ENCODE measurements at places on chromosomes 2 and 18.

DNA sequence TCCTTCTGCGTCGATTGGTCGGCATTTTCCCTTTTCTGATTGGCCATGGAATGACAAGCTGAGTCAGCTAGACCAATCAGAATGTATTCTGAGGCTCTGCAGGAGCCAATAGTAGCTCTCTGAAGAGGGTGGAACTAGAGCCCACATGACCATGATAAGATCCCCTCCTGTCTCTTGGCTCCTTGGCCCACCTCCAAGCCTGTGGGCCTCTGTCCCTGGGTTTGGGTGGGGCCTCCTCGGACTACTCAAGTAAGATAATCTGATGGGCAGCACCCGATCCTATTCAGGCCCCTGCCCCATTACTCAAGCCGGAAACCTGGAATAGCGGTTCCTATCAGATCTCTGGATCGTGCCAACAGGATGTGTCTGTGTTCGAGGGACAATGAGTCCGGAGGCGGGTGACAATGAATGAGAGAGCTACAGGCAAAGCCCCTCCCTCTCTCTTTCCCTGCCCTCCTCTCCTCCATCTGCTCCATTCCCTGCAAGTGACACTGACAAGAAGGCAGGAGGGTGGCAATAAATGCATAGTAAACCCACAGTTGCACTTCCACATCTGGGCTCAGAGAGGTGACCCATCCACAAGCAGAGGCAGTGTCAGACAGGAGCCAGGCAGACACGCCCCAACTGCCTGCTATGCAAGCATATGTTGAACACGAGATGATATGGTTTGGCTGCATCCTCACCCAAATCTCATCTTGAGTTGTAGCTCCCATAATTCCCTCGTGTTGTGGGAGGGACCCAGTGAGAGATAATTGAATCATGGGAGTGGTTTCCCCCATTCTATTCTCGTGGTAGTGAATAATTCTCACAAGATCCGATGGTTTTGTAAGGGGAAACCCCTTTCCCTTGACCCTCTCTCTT lies 114.7 kb downstream of the TNS1 start:
- DNase-seq, result no peak

- DNase-seq, result no peak
These were observed 114.4 kb upstream of the CHRNA1 start for GRCh38 chr2:174878537-174879147.

GRCh38 chr18:45317948-45318640 lies 297.2 kb upstream of the SLC14A2 start:
- DNase-seq, result no peak

- no peak for DNase-seq
These were observed 88.6 kb downstream of the ZBTB7C start for GRCh38 chr18:48320639-48320945.

- DNase-seq, result no peak
These were observed 60.1 kb upstream of the TFCP2L1 start for GRCh38 chr2:121345101-121345500.

DNA sequence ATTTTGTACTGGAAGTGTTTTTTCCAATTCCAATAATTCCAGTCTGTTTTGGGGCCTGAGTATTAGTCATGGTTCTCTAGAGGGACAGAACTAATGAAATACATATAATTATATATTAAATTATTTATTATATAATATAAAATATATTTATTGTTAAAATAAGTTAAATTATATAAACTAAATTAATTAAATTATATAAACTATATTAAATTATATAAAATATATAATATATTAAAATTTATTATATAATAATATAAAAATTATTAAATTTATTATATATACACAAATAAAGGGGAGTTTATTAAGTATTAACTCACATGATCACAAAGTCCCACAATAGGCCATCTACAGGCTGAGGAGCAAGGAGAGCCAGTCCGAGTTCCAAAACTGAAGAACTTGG lies 253.4 kb upstream of the NETO1 start:
- DNase-seq, result no peak

- no peak for DNase-seq
These were observed 498.1 kb downstream of the SLC4A3 start for GRCh38 chr2:220125551-220125950.

- DNase-seq, result no peak
These were observed 90.5 kb downstream of the NDUFA10 start for GRCh38 chr2:239934571-239935171.

- DNase-seq, result no peak
These were observed 9.1 kb upstream of the CKAP2L start for GRCh38 chr2:112773556-112773955.

- DNase-seq, result no peak
These were observed 392.8 kb downstream of the TNS1 start for GRCh38 chr2:217609952-217610351.

DNA sequence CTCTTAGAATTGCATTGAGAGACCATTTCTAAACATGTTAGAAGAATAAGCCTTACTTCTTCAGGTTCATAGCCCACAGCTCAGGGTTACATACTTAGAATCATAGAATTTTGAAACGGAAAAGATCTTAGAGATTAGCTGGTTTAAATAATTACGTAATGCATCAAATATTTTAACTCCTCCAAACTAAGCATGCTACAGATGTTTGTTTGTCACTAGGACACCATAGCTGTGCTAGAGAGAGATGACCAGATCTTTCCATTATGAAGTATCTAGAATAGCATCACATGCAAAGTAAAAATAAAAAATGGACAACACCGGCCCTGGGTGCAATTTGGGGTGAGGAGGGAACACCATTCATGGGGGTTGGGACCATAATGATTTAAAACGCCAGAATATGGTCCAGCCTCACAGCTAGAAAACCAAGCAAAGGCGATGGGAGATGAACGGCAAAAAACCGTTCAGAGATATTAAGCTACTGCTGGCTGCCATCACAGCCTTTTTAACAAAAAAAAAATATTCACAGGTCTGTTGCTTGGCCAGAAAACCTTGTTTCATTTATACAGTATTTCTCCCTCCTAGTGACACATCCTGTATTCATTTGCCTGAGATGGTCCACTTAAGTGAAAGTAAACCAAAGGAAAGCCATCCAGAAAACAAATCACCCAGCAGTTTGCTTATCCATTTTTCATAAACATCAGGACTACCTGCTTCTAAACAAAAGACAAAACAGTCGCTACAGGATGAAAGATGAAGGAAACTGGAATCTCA lies 94.2 kb downstream of the EPHA4 start:
- no peak for DNase-seq

DNA sequence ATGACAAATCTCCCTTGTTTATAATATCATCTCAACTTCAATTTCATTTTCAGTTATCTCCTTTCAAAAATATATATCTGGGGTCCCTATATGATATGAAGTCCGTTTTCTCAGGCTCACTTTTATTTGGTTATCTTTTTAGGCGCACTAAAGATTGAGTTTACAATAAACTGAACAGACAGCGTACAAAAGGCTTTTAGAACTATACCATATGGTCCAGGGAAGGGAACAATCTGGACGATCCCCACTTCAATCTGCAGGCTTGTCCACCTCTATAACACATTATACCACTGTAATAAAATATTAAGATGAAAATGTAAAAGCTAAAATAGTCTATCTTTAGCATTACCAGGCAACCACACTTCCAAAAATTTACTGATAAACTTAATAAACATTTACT lies 289.9 kb downstream of the ZEB2 start:
- DNase-seq, result no peak

GRCh38 chr18:26637983-26638382 lies 89.6 kb upstream of the KCTD1 start:
- no peak for DNase-seq

- DNase-seq, result no peak
These were observed 183.4 kb downstream of the PTGR3 start for GRCh38 chr18:75025573-75025972.

DNA sequence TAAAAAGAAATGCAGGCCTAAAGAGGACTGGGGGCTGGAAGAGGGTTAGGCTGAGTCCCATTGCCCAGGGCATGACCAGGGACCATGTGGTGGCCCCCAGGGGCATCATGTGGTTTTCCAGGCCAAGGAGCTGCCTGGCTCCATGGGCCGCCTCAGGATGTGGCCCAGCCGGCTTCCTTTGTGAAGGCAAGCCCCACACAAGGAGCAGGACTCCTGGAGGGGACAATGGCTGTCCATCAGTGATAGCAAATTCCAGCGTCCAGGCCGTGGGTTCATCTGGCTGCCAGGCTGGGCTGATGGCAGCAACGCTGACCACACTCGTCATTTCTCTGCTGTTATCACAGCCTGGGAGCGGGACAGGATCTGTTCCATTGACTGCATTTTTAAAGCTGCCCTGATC lies 82.5 kb downstream of the GBX2 start:
- DNase-seq, result no peak

DNA sequence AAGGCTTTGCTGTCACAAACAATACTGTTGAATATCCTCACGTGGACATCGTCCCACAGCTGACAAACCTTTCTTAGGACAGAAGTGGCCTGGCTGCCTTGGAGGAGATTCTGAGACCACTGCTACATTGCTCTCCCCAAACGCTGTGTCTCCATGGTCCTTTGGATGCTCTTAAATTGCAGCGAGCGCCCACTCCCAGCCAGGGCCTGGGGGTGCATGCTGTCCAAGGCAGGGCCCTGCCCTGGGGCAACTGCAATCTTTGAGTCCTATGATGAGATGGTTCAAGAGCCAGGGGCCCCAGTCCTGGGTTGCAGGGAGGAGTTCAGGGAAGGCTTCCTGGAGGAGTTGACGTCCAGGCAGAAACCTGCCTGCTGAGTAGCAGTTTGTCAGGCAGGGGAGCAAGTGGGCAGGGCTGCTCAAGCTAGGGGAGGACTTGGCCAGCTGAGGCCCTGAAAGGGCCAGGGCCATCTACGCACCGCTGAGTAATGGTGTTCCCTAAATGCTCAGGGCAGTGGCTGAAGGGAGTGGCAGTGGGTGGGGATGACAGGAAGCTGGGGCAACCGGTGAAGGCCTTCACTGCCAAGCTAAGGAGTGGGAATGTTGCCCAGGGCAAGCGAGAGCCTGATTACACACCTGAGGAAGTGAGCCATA lies 10.8 kb upstream of the SDC1 start:
- DNase-seq, result no peak

GRCh38 chr2:3073704-3074103 lies 303.9 kb downstream of the EIPR1 start:
- DNase-seq, result no peak

Measured in stimulated activated CD8-positive, alpha-beta memory T cell treated with anti-CD3 and anti-CD28 coated beads, Interleukin-15, amount 100 ng/mL, for 4 hours (primary cell).